ENCODE measurements at places on chromosomes 13 and 19.

DNA sequence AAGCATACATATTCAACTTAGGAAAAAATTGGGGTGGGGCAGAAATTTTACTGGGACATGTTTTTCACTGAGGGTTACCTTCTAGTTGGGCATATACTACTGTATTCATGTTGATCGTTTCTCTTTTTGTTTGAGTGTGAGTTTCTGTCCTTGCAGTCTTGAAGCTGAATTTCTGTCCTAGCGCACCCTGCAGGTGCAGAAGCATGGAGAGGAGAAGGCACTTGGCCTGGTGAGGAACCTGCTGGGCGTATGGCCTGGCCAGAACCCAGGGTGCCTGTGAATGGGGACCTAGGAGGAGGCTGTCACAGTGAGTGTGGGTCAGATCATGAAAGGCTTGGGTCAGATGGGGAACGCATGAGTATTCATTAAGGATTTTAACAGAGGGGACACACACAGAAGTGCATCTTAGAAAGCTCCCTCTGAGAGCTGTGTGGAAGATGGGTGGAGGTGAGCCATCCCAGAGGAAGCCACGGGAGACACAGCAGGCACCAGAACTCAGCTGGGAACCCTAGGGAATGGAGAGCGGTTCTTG is 36.8 kb downstream of the SERP2 start:
- DNase-seq, result no peak

GRCh38 chr13:70043685-70044084 is 63.9 kb upstream of the ATXN8OS start:
- DNase-seq, result no peak

GRCh38 chr13:85626603-85627002 is 172.6 kb downstream of the SLITRK6 start:
- no peak for DNase-seq

DNA sequence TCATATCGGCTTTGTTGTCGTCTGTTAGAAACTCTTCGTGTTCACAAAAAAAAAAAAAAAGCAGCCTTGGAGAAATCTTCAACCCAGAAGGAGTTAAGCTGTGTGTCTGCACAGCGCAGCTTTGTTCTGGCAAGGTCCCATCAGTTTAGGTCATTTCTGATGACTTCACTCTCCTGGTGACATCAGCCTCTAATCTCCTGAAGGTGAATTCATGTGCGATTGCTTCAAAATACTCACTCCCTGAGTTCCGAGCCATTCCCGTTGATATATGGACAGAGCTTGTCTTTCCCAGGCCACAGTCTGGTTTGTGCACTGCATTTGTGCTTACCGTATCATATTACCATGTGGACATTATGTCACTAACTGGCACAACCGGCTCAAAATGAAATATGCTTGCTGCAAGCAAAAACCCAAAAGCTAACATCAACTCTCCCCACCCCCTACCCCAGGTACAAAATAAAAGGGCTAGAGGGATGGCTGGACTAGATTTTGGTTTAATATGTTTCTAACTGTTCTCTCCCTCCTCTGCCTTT is 342.4 kb downstream of the KCNRG start:
- no peak for DNase-seq

DNA sequence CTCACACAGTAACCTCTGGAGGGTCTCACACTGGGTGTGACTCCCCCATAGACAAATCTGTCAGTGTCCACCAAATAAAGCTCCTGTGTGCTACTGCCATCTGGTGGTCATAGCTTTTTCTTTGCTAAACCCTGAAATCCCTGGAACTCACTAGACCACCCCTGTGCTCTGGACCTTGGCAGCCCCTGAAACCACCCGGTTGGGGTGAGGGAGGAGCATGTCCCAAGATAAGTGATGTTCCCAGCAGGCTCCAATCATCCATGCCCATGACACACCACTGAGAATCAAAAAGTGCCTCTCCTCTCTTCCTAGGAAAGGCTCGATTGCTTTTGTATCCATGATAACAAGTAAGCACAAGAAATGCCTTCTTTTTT is 6.5 kb upstream of the HSD17B14 start:
- peak; percentile 65 for DNase-seq

DNA sequence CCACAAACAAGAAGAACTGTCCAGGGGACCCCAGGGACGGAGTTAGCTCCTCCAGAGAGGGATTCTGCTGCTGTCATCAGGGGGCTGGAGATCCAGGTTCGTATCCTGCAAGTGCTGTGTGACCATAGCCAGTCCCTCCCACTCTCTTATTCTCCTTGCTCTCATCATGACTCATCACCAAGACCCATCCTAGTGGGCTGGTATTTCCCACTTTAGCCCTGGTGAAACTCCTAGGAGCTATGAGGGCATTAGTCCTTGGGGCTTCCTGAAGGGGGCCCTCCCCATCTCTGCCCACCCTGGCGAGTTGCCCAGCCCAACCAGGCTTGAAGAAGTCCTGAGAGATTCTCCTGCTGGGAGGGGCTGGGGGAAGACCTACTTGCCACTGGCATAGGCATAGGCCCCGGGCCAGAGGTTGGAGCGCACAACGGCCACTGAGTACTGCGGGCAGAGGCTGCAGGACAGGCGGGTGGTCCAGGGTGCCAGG is 7.5 kb upstream of the DMWD start:
- no peak for DNase-seq

DNA sequence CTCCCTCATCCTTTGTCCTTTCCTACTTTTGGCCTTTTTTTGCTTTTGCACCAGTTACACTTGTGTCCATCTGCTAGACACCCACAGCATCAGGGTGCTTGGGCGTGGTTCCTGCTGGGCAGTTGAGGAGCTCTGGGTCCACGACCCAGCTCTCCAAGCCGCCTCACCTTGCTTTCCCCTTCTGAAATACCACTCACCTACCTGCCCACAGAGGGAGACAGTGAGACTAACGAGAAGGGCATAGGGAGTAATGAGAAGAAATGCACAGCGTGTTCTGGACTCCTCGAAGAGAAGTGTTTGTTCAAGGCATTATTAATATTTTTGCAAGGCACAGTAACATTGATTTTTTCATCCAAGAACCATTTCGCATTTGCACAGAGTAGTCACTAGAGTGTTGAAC is 92.9 kb downstream of the DNAJC15 start:
- DNase-seq, result no peak

DNA sequence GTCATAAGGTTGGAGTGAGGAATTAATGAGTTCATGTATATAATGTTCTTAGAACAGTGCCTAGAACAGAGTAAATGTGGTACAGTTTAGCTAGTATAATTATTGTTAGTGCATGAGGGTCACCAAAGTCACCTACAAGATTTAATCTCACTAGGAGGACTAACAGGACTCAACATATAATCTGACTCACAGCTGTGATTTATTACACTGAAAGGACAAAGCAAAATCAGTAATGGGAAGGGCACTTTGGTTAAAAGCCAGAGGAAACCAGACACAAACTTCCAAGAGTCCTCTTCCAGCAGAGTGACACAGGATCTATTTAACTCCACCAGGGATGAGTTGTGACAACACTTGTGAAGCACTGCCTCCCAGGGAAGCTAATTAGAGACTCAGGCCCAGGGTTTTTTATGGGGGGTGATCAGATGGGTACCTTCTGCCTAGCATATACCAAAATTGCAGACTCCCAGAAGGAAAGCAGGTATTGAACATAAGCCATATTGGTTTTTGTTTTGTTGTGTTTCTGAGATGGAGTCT is 341.2 kb upstream of the DACH1 start:
- no peak for DNase-seq

DNA sequence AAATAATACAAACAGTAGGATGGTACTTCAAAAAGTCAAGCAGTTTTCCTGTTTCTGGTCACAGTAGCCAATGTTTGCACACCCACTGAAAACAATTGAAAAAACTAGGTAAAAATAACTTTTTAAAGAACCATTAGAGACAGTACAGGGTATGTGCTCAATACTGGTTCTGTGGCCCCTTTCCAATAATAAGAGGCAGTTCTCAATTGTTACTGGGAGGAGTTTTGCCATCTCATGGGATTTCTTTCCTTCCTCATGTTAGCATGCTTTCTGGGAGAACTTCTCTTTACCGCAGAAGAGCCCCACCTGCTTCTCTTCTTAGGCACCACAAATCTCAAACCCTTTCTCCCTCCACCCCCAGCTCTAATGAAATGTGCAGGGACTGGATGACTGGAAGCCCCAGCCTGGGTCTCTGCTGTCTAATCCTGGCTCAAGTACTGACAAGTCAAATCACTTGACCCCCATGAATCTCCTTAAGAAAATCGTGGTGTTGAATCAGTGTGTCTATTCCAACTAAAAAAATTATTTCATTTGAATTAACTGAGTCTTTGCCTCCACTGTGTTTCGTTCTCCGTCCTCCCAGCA is 14.6 kb downstream of the METTL21C start:
- DNase-seq, result no peak

- DNase-seq, result no peak
These were observed 45.7 kb upstream of the C1QTNF9 start for GRCh38 chr13:24263632-24264031.

- no peak for DNase-seq
These were observed 523.0 kb upstream of the SLITRK1 start for GRCh38 chr13:84405286-84405685.

DNA sequence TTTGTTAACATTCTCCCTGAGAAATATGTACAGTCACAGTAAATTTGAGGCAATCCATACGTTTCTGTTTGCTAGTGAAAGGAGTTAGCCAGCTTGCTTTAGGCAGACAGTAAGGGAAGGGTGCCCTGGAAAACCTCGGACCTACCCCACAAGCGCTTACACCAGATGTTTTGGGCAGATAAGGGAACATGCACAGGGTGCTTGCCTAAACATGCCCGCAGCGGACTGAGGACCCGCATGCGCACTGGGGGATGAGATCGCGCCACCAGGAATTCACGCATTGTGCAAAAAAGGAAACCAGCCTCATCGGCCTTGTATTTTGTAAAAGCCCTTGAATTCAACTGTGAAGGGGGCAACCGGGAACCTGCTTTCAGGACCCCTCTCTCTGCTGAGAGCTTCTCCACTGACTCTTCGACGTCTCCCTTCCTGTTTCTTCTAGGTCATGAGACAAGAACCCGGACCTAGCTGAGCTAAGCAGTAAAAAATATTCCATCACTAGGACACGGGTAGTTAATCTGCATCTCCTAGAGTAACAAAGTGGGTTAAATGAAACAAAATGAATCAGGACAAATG is 1399.2 kb upstream of the ATXN8OS start:
- DNase-seq, result no peak

DNA sequence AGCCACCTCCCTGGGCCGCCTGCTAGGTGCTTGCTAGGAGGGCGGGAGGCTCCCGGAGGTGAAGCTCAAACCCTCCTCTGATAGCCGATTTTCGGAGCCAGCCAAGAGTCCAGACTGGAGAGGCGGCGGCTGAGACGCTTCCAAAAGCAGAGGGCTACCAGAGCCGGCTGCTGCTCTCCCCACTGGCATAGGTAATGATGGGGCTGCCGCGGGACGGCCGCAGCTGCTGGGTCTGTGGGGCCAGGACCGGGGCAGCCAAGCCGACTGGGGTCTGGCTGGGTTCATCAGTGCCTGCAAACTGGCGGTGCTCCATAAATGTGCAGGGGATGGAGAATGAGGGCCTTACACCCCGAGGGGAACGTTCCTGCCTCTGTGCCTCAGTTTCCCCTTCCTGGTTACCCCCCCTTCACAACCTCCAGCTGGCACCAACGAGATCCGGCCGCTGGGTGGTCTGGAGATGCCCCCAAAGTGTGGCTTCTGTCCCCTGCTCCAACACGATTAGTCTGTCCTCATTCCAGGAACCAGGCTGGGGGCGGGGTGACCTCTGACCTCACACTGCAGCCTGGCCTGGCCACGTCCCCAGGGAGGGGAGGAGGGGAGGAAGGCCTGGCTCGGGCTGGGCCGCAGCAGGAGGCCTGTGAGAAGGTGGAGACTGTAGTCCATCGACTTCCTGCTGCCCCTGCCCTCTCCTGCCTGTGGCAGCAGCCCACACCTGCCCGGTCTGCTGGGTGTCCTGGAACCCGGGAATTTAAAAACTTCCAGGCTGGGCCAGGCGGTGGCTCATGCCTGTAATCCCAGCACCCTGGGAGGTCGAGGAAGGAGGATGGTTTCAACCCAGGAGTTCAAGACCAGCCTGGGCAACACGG is 3.8 kb upstream of the WDR18 start:
- no peak for DNase-seq

GRCh38 chr13:40665126-40666044 is 1.1 kb downstream of the FOXO1 start:
- DNase-seq, result peak; percentile 30

GRCh38 chr13:72405441-72405840 is 322.0 kb downstream of the MZT1 start:
- no peak for DNase-seq

DNA sequence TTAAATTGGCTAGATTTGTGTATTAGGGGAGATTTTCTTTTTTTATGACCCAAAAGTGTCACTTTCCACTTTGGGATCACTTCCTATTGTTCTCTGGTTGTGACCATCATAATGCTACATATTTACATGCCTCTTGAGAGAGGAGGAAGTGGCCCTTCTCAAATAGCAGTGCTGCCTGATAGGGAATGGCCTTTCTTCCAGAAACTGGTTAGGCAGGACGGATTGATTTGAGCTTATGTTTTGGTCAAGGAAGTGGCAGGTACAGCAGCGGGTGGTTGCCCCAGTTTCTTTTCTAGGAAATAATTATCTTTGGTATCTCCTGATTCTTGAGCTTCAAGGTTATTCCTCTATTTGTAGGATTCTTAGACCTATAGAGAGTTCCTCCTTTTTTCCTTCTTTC is 21.9 kb upstream of the WTIP start:
- no peak for DNase-seq

DNA sequence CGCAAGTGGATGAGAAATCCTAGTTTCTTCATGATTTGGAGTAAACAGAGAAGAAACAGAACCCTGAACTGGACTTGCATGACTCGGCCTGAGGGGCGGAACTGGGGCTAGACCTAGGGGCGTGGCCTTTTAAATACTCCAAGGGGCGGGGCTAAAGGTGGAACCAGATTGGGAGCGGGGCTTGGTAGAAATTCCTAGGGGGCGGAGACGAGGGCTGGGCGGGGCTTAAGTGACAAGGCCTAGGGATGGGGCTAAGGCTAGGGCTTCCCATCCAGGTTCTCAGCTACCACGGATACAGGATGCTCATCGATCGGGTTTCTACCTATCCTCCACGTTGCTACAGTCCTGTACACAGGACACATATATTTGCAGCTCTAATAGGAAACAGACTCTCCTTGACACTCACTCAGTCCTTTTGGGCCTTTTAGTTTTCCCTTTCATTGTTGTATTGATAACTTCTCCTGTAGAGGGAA is 372 bp upstream of the ZNF699 start:
- no peak for DNase-seq

GRCh38 chr13:76733671-76734070 is 152.5 kb downstream of the KCTD12 start:
- DNase-seq, result no peak

- no peak for DNase-seq
These were observed 7.9 kb upstream of the PEAK3 start for GRCh38 chr19:2289714-2290435.

Measured in activated naive CD4-positive, alpha-beta T cell treated with anti-CD3 and anti-CD28 coated beads, Interleukin-2, amount 50 U/mL, for 72 hours (primary cell).